Activated T-cell treated with anti-CD3 and anti-CD28 coated beads, Interleukin-2, amount 50 U/mL, for 72 hours (primary cell): ENCODE measurements at places on chromosomes 2 and 18. TPM values are rescaled to one million over a fixed set of nuclear protein-coding genes. Genes with fewer than 3 reads are reported as not detected.
A peak's percentile ranks its signal among the peaks of the same experiment; 100 is the strongest.

GRCh38 chr2:196696423-196697079, 57.0 kb downstream of the CCDC150 start:
- no peak for DNase-seq

- no peak for DNase-seq
These were observed 127.5 kb downstream of the DTNB start for GRCh38 chr2:25545899-25546298.

GRCh38 chr2:238240757-238241711, 1.2 kb upstream of the HES6 start:
- peak; percentile 31 for DNase-seq

GRCh38 chr2:162014751-162015150, 59.3 kb downstream of the DPP4 start:
- DNase-seq, result no peak

DNA sequence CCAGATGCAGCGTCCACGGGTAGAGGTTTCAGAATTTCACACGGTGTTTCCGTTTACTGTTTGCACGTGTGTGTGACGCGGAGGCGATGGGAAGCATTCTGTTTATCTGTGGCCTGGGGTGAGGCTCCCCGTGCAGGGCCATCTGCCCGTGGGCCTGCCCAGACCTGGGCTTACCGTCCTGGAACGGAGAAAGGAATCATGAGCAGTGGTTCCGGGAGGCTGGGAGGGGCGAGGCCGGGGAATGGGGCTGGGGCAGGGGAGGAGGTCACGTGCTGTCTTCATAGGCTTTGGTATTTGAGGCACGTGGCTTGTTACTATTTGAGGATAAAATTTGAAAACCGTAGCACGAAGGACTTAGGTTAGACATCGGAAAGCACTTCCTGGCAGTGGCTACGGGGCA, 77.9 kb downstream of the RTP5 start:
- no peak for DNase-seq

DNA sequence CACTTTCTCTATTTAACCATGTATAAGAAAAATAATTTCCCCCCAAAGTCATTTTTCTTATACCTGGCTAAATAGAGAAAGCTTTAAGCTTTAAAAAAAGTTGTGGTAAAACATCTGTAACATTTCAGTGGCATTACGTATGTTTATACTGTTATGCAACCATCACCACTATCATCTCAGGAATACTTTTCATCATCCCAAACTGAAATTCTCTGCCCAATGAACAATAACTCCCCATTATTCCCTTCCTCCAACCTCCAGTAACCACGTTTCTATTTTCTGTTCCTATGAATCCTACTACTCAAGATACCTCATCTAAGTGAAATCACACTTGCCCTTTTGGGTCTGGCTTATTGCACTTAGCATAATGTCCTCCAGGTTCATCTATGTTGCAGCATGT, 1.7 kb upstream of the SLC3A1 start:
- no peak for DNase-seq

SFTPB gene
- not detected for total RNA-seq

ZNF519 gene
- 25.0 TPM for total RNA-seq

SPIRE1 gene
- 5.7 TPM for total RNA-seq

TNFRSF11A gene
- total RNA-seq, result 13.7 TPM

LPIN1 gene
- total RNA-seq, result 45.4 TPM
